Muscle of arm (tissue), 14 donors: ENCODE measurements at places on chromosomes 13 and 19. TPM values are rescaled to one million over a fixed set of nuclear protein-coding genes. Genes with fewer than 3 reads are reported as not detected.

Gene CATSPERD
- polyA plus RNA-seq: not detected

Gene MAB21L1
- 5.5 TPM for polyA plus RNA-seq

Gene DGKH
- 5.1 TPM for polyA plus RNA-seq

Gene CYP2S1
- 6.2 TPM for polyA plus RNA-seq

Gene CD79A
- 0.48 TPM for polyA plus RNA-seq

Gene PALM
- 33.1 TPM for polyA plus RNA-seq

Gene GPR108
- 23.9 TPM for polyA plus RNA-seq

Gene LNX2
- polyA plus RNA-seq: 7.6 TPM

Gene PTGER1
- not detected for polyA plus RNA-seq

Gene CGB3
- 0.59 TPM for polyA plus RNA-seq

Gene GTF2F1
- 53.5 TPM for polyA plus RNA-seq

Gene PCP2
- not detected for polyA plus RNA-seq

Gene ZNF729
- polyA plus RNA-seq: not detected

Gene ATP4B
- 0.10 TPM for polyA plus RNA-seq

Gene MICU2
- polyA plus RNA-seq: 88.3 TPM

Gene SUGT1
- 39.7 TPM for polyA plus RNA-seq

Gene SIGLEC9
- polyA plus RNA-seq: 1.3 TPM

Gene RGL3
- 0.42 TPM for polyA plus RNA-seq

Gene FGF22
- polyA plus RNA-seq: 0.15 TPM

Gene SHFL
- polyA plus RNA-seq: 9.9 TPM

Gene CKM
- 3,649 TPM for polyA plus RNA-seq
